Vagina (tissue), 2 donors: ENCODE measurements at places on chromosomes 6 and 20.

DNA sequence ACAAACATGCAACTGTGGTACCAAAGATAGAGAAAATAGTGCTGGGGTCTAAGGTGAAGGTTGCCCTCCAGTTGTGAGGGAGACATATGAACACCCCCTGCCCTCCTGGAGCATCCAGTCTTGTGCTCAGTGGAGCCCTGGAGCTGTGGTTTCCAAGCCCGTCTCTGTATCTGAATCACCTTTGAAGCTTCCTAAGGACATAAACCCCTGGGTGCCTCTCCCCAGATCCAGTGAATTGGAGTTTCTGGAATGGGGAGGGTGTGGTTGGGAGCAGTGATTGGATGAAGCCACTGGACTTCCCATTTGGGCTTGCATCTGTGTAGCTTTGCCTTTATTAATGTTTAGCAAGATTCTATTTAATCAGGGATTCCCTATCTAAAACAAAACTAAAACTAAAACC is 22.4 kb upstream of the E2F3 start:
- no peak overlapping the region for H3K4me3 ChIP-seq
- no peaks in the 10 kb centered on the region for H3K27me3 ChIP-seq
- H3K36me3 ChIP-seq: no peaks in the 10 kb centered on the region
- no peaks in the 10 kb centered on the region for H3K4me1 ChIP-seq

DNA sequence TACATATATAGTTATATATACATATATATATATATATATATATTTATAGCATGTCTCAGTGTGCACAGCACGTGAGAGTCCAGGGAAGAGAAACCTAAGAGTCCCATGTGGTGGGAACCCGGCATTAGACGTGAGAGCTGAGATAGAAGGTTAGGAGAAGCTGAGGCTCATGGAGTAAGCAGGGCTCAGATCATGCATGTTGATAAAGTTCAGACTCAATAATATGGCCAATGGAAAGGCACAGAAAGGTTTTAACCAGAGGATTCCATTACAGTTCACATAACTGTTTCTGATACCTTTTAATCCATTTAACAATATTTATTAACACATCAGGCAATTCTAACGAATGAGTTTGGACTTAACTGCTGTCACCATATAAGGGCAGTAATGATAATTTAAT is 143.4 kb downstream of the MYB start:
- no peak overlapping the region for H3K4me3 ChIP-seq
- H3K27ac ChIP-seq: no peak overlapping the region
- H3K4me1 ChIP-seq: no peaks in the 10 kb centered on the region
- no peak for DNase-seq
- no peaks in the 10 kb centered on the region for H3K27me3 ChIP-seq
- no peaks in the 10 kb centered on the region for H3K36me3 ChIP-seq

- no peak overlapping the region for H3K4me3 ChIP-seq
- H3K36me3 ChIP-seq: no peaks in the 10 kb centered on the region
- DNase-seq: no peak
Measured at GRCh38 chr6:130367767-130368166, 1.9 kb downstream of the TMEM200A start.

- no peak overlapping the region for H3K27ac ChIP-seq
- no peaks in the 10 kb centered on the region for H3K27me3 ChIP-seq
- no peak overlapping the region for H3K4me3 ChIP-seq
- no peak for DNase-seq
Measured at GRCh38 chr20:420721-421574, 12.8 kb downstream of the RBCK1 start.

GRCh38 chr6:2790588-2791449 is 25.6 kb downstream of the WRNIP1 start:
- peaks cover 40% of the 10 kb centered on the region for H3K4me1 ChIP-seq
- H3K27me3 ChIP-seq: no peaks in the 10 kb centered on the region
- H3K36me3 ChIP-seq: peaks cover 5% of the 10 kb centered on the region

- H3K36me3 ChIP-seq: no peaks in the 10 kb centered on the region
- H3K4me1 ChIP-seq: no peaks in the 10 kb centered on the region
- no peaks in the 10 kb centered on the region for H3K27me3 ChIP-seq
- H3K4me3 ChIP-seq: no peak overlapping the region
- H3K27ac ChIP-seq: no peak overlapping the region
Measured at GRCh38 chr6:134686071-134686470, 263.8 kb downstream of the ALDH8A1 start.

DNA sequence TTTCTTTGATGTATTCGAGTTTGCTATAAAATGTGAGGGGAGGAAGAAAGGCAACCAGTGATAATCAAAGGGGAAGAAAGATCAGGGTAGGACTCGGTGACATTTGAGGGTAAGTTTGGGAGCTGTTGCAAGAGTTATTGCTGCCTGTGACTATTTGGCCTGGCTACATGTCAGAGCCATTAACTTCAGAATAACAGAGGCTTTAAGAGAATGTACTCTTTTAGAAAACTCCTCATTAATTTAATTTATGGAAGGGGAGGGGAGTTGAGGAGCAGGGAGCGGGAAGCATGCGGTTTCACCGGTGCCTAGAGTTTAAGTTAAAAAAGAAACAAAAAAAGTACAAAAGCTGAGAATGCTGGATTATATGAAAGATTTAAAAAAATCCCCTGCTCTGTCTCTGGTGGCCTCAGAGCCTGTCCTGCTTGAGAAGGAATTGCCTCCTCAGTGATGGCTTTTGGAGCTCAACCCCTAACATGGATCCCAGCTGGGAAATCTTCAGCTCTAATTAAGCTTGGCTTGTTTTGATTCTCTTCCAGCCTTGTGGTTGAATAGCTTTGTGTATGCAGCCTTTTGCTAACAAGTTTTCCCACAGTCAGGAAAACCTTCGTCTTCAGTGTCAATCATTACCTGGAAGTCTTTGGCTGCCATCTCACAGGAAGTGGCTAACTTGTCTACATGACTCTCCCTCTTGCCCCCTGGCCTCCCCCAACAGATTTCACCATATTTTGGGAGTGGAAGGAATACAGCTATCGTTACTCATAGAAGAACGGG is 238.2 kb downstream of the SOX4 start:
- H3K4me3 ChIP-seq: no peak overlapping the region
- no peaks in the 10 kb centered on the region for H3K27me3 ChIP-seq
- no peak for DNase-seq
- no peaks in the 10 kb centered on the region for H3K36me3 ChIP-seq

GRCh38 chr6:43185391-43185985 is 3.5 kb downstream of the CUL9 start:
- DNase-seq: no peak
- no peaks in the 10 kb centered on the region for H3K36me3 ChIP-seq
- no peaks in the 10 kb centered on the region for H3K27me3 ChIP-seq

DNA sequence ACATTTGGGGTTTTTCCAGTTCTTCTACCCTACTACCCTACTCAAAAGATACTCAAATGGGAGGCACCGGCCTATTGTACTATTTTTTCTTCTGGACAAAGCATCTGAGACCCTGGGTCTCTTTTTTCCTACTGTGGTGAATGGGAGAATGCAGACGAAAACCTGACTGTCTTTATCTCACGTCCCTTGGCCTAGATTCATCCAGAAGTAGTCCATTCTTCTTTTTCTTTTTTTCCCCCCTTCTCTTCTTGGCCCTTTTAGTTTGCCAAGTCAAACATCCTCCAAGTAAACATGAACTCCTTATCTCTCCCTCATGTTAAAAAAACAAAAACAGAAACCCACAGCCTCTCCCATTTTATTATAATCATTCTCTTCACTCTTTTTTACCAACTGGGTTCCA is 8.7 kb upstream of the ILRUN start:
- no peaks in the 10 kb centered on the region for H3K36me3 ChIP-seq
- peaks cover 17% of the 10 kb centered on the region for H3K4me1 ChIP-seq
- H3K4me3 ChIP-seq: no peak overlapping the region
- DNase-seq: no peak
- H3K27ac ChIP-seq: no peak overlapping the region

DNA sequence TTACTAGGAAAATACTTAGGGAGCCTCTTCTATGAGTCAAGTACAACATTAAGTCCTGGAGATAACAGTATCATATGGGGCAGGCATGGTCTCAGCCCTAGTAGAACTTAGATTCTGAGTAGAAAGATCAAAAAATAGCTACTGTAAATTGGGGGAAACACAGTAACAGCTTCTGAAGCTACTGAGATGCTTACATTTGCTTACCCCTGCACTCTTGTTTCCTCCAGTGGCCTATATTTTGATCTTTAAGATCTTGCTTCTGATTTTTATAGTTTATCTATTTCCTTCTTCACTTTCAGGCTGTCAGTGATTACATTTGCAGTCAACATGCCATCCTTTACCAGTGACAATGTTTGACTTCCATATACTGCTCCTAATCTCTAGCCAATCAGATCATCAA is 35.3 kb downstream of the HIVEP2 start:
- no peaks in the 10 kb centered on the region for H3K27me3 ChIP-seq
- H3K4me1 ChIP-seq: no peaks in the 10 kb centered on the region
- H3K4me3 ChIP-seq: no peak overlapping the region
- no peak for DNase-seq
- H3K27ac ChIP-seq: no peak overlapping the region
- H3K36me3 ChIP-seq: no peaks in the 10 kb centered on the region

GRCh38 chr20:23111307-23111943 is 25.3 kb upstream of the CD93 start:
- no peak overlapping the region for H3K4me3 ChIP-seq
- DNase-seq: no peak
- H3K36me3 ChIP-seq: no peaks in the 10 kb centered on the region
- H3K4me1 ChIP-seq: peaks cover 11% of the 10 kb centered on the region

GRCh38 chr20:16314320-16314719 is 258.9 kb downstream of the KIF16B start:
- no peak for DNase-seq
- no peak overlapping the region for H3K4me3 ChIP-seq
- no peak overlapping the region for H3K27ac ChIP-seq
- H3K36me3 ChIP-seq: no peaks in the 10 kb centered on the region

DNA sequence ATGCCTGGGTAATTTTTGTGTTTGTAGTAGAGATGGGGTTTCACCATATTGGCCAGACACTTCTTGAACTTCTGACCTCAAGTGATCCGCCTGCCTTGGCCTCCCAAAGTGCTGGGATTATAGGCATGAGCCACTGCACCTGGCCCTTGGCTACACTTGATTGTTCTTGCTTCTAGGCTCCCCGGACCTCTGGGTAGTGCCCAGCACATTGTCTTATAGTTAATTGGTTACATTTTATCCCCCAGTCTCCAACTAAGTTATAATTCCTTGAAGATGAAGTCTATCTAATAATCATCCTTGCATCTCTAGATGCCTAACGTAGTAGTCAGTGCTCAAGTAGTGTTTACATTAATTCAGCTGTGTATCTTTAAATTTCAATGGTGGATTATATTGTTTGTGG is 11.8 kb downstream of the SMPDL3A start:
- H3K27me3 ChIP-seq: no peaks in the 10 kb centered on the region
- no peak overlapping the region for H3K4me3 ChIP-seq
- H3K4me1 ChIP-seq: peaks cover 70% of the 10 kb centered on the region
- DNase-seq: no peak
- H3K36me3 ChIP-seq: peaks cover 19% of the 10 kb centered on the region

DNA sequence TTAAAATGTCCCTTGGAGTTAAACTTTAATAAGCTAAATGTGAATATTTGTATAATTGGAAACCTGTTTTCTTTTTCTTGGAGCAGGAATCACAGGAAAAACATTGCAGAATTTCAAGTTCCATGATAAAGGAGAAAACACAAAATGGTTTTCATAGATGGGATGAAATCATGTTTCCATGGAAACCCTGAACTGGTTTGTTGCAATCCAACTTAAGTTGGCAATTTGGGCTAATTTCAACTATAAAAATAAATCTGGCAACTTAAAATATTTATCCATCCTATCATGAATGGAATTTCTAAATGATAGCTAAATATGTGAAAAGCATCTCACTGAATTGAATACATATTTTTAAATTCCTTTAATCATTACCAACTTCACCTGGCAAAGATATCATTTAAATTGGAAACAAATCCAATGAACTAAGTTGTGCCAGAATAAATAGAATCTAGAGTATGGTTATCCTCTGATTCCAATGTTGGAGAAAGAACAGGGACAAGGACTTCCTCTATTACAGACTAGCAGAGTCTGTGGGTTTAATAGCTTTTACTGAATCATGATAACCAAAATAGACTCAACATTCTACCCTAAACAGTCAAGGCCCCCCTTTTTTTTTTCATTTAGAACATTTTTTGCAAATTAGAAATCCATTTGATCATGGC is 33.2 kb downstream of the COL21A1 start:
- no peak for DNase-seq
- H3K27ac ChIP-seq: no peak overlapping the region
- no peak overlapping the region for H3K4me3 ChIP-seq

- H3K4me1 ChIP-seq: no peaks in the 10 kb centered on the region
- no peak overlapping the region for H3K27ac ChIP-seq
- H3K4me3 ChIP-seq: no peak overlapping the region
- no peaks in the 10 kb centered on the region for H3K27me3 ChIP-seq
- no peaks in the 10 kb centered on the region for H3K36me3 ChIP-seq
Measured at GRCh38 chr6:71333697-71334096, 45.1 kb downstream of the OGFRL1 start.

GRCh38 chr20:54168961-54169862 is 4.6 kb downstream of the CYP24A1 start:
- no peaks in the 10 kb centered on the region for H3K27me3 ChIP-seq
- no peak overlapping the region for H3K27ac ChIP-seq
- DNase-seq: no peak
- H3K36me3 ChIP-seq: no peaks in the 10 kb centered on the region
- H3K4me1 ChIP-seq: peaks cover 17% of the 10 kb centered on the region

GRCh38 chr6:154169193-154169847 is 130.3 kb downstream of the OPRM1 start:
- peaks cover 2% of the 10 kb centered on the region for H3K4me1 ChIP-seq
- DNase-seq: no peak
- H3K4me3 ChIP-seq: no peak overlapping the region
- no peaks in the 10 kb centered on the region for H3K27me3 ChIP-seq
- H3K27ac ChIP-seq: no peak overlapping the region
- no peaks in the 10 kb centered on the region for H3K36me3 ChIP-seq

- no peaks in the 10 kb centered on the region for H3K36me3 ChIP-seq
- DNase-seq: no peak
- H3K27ac ChIP-seq: no peak overlapping the region
Measured at GRCh38 chr6:54768494-54768893, 78.1 kb upstream of the FAM83B start.

DNA sequence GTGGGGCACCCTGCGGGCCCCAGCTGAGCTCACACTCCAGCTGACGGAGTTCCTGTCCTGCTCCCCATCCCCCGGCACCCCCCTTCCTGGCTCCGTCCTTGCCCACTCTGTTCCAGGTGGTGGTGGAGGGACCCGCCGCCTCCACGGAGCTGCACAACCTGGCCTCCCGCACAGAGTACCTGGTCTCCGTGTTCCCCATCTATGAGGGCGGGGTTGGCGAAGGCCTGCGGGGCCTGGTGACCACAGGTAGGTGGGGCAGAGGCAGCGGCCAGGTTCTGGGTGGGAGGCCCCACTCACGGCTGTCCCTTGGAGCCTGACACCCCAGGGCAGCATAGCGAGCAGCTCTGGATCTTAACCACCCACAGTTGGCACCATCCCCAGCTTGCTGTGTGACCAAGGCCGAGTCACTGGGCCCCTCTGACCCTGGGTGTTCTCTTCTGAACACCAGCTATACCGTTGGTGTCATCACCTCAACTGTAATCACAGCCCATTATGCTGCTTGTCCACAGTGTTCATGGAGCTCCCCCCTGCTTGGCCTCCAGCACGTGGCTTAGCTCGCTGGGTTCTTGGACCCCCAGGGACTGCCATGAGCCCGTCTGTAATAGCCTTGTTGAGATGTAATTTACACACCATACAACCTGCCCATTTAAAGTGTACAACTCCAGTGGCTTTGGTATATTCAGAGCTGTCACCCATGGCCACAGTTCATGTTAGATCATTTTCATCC is 17.4 kb downstream of the COL20A1 start:
- H3K27ac ChIP-seq: no peak overlapping the region

- no peaks in the 10 kb centered on the region for H3K36me3 ChIP-seq
- no peak for DNase-seq
- H3K27ac ChIP-seq: no peak overlapping the region
- H3K4me1 ChIP-seq: peaks cover 71% of the 10 kb centered on the region
- no peak overlapping the region for H3K4me3 ChIP-seq
Measured at GRCh38 chr6:108666656-108667260, 106.0 kb downstream of the FOXO3 start.
